ENCODE measurements at places on chromosomes 1 and 21.

DNA sequence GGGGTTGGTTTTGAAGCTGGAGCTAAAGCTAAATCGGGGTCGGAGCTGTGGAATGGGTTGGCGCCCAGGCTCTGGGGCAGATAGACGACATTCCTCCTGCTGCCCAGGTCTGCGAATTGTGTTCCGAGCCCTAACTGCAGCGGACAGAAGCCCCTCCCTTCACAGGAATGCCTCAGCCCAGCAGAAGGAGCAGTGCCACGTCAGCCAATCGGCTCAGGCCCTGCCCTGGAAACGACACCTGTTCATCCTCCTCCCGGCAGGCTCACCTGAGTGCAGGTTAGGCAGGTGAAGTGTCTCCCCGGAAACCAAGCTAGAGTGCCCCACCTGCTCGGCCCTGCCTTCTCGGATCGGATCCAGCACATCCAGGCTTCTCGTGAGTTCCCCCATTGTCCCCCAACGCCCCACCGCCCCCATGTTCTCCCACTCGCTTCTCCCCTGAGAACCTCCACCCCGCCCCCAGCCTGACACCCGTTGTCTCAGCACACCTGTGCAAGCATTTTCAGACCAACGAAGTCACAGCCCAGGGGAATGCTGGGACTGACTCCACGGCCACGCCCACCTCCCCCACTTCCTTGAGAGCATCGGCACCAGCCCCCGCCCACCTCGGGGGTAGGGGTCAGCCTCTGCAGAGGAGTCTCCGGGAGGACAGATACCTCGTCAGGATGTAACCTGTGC, 775 bp downstream of the TMEM125 start:
- DNase-seq = no peak

GRCh38 chr21:42352441-42353095, 1.8 kb upstream of the TFF2 start:
- DNase-seq = no peak

DNA sequence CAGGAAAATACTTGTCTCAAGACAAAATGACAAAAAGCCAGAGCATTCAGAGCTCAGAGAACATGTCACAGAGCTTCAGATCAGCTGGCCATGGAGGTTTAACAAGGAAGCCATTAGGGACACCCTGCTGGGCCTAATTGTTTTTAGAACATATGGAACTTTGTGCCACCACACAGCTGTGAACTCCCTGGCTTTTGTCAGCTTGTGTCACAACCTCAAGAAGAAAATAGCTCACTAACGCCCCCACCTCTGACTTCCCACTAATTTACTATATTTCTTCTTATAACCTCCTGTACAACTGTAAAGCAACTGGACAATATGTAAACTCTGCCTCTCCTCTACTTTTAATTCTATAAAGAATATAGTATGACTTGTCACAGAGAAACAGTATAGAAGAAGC, 21.0 kb upstream of the TDRD10 start:
- DNase-seq = no peak

GRCh38 chr1:207866471-207867135, 44.3 kb downstream of the CD34 start:
- DNase-seq = no peak

DNA sequence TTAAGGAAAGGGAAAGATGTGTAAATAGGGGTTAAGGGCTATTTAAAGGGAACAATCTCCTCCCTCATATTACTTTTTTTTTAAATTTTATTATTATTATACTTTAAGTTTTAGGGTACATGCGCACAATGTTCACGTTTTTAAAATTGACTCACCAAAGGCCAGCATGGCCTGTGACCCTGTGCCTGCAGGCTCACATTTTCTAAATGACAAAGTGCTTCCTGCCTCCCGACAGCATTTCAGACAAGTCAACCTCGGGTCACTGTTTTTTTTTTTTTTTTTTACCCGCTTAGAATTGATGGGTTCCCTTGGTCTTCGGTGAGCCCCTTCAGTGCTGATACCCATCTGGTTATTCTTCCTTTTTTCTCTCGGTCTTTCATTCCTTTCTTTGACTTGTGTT, 70.4 kb upstream of the SCAF4 start:
- DNase-seq = no peak

GRCh38 chr1:21294266-21294989, 4.2 kb upstream of the ECE1 start:
- DNase-seq = no peak

GRCh38 chr1:154595621-154596020, 12.4 kb downstream of the ADAR start:
- no peak for DNase-seq

GRCh38 chr1:193516755-193517388, 330.5 kb upstream of the B3GALT2 start:
- no peak for DNase-seq

DNA sequence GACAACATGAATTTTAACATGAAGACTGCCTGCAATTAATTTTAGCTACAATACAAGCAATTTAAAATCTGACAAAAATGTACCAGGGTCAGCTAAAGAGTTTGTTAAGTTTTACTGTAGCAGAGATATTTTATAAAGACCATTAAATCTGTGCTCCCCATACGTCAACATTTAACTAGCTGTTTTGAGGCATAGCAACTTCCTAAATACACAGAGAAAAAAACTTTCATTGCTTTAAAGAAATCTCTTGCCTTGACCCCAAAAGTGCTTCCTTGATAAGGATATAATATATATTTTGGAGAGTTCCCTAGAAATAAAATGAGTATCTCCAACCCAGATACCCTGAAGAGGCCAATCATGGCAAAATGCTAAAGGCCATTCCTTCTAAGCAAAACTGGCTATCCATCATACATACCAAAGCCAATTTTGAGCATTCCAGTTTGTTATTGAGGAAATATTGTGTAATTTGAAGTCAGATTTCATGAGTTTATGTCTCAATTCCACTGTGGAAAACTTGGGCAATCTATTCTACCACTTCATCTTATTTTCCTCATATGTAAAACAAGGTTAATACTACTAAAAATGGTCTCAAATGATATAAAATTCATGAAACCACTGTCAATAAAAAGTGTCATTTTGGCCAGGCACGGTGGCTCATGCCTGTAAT, 19.1 kb downstream of the ASPM start:
- DNase-seq = no peak

DNA sequence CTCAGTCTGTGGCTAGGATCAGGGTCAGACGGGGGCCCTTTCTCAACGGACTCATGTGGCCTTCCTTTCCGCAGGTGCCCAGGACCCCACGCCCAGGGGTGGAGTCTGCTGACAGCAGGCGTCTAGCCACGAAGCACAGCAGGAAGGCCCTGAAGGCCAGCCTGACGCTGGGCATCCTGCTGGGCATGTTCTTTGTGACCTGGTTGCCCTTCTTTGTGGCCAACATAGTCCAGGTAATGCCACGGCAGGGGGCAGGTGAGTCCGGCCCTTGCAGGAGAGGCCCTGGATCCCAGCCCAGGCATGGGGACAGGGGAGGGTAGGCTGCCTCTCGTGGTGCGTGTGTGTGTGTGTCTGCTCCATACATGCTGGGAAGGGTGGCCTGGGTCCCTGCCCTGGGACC, 13.8 kb downstream of the HTR6 start:
- DNase-seq = no peak

- DNase-seq = no peak
Measured at GRCh38 chr21:23093259-23093658, 2095.1 kb downstream of the NCAM2 start.

GRCh38 chr1:84402060-84402459, 3.8 kb downstream of the DNASE2B start:
- DNase-seq = no peak

All from SW 1271 (cell line).